ENCODE measurements at places on chromosomes 2 and 18.

DNA sequence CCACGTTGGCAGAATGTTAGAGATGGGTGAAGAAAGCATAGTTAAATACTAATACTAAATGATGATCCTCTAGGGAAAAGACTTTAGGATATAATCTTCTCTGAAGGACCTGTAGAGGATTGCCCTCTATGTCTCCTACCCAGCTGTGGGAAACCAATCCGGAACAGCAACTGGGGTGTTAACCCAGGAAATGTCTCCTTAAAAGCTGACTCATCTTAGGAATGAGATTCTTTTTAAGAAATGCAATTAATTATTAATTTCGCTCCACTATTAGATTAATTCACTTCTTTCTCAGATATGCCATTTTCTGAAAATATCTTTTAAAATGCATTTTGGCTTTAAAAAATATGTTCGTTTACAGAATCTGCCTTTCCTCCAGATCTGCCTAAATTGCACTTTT lies 7.4 kb downstream of the SCN3A start:
- DNase-seq, result no peak

DNA sequence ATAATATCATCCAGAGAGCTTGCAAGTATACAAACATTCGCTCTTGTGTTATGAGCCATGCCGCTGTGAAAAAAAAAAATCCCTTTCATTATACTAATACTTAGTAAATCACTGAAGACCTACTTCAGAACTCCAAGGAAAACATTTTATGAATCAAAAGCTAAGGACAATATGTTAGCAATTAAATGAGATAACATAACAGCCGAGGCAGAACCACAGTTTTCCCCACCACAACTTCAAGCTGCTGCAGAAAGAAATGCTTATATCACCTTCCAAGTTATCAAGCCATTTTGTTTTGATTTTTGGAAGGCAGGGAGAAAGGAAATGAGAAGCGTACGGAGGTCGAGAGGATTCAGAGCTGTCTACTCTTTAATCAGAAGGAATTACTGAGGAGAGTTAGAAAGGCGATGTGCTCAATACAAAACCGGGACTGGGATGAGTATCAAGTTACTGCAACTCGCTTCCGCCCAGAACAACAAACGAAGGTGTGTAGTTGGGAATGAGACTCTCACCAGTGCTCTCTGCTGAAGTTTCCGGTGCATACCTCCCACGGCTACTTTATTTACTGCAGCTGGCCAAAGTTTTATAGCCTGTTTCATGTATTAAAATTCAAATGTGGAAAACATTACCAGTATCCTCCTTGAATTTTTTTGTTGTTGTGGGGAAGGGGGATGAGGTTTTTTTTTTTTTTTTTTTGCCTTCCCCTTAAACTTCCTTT lies 292.2 kb upstream of the CCDC68 start:
- DNase-seq, result no peak

GRCh38 chr2:41965909-41966295 lies 81.9 kb upstream of the PKDCC start:
- peak; percentile 77 for DNase-seq

- no peak for DNase-seq
Measured at GRCh38 chr2:196955036-196955435, 28.5 kb upstream of the PGAP1 start.

DNA sequence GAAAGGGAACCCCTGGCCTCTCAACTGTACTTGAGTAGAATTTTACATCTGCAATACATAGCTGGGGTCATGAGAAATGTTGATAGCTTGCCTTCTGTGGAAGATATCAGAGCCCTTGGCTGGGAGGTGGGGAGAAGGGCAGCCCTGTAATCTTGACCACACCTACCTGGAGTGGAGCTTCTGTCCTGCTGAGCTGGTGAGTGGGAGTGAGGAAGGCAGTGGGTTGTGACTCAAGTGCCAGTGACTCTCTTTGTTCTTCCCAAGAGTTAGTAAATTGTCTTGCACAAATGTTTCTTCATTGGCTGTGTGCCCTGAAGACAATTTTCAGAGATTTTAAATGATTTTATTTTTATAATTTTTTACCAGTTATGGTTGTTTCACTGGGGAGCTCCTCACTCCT lies 277.3 kb downstream of the MBD5 start:
- DNase-seq, result no peak

DNA sequence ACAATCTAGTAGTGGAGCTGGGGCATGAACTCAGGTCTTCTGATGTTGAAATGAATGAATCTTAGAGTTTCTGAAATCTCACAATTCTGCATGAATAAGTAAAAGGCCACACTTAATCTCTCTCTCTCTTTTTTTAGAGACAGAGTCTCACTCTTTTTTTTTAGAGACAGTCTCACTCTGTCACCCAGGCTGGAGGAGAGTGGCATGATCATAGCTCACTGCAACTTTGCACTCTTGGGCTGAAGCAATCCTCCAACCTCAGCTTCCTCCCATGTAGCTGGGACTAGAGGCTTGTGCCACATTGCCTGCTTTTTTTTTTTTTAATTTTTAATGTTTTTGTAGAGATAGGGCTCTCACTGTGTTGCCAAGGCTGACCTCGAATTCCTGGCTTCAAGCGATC lies 68.9 kb upstream of the THOC1 start:
- no peak for DNase-seq

DNA sequence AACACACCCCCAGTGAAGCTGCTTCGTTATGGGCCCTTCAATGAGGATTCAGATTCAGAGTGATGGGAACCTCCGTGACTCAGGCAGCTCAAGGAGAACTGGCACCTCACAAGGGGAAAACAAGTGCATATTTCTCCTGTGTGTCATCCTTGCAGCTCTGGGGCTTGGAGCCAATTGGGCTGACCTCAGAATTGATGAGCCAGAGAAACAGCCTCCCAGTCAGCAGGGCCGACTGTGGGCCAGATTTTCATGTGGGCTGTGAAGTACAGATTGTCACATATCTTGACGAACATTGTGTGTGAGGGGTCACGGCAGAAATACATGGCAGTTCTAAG lies 189.6 kb upstream of the SP5 start:
- DNase-seq, result peak; percentile 96

- no peak for DNase-seq
Measured at GRCh38 chr2:33122726-33123125, 176.0 kb downstream of the LTBP1 start.

GRCh38 chr18:14961991-14962390 lies 214.0 kb downstream of the ANKRD30B start:
- DNase-seq, result no peak

- DNase-seq, result no peak
Measured at GRCh38 chr2:20164734-20165478, 60.0 kb downstream of the SDC1 start.

DNA sequence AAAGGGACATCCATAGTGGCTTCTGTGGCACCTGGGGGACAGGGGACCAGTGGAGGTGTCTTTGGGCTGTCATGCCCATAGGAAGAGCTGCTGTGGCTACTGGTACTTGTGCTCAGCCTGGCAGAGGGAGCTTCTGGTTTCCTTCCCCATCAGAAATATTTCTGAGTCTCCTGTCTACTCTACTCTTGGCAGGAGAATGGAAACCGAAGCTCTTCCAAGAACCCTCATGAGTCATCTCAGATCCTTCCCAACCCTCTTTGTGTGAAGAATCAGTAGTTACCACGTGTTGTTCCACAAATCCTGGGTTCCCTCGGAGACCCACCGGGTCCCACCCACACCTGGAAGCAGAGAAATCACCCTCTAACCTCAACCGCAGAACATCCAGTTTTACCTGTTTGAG lies 234.9 kb downstream of the FHOD3 start:
- no peak for DNase-seq

GRCh38 chr2:70948337-70949003 lies 12.8 kb downstream of the ATP6V1B1 start:
- DNase-seq, result peak; percentile 88

- no peak for DNase-seq
Measured at GRCh38 chr2:233692648-233693047, at the start of gene UGT1A6. UGT1A6 (plus strand) TSS chr2:233692890; CDS start chr2:233693005, 115 bp downstream.

- no peak for DNase-seq
Measured at GRCh38 chr2:46076875-46077274, 220.3 kb upstream of the EPAS1 start.

DNA sequence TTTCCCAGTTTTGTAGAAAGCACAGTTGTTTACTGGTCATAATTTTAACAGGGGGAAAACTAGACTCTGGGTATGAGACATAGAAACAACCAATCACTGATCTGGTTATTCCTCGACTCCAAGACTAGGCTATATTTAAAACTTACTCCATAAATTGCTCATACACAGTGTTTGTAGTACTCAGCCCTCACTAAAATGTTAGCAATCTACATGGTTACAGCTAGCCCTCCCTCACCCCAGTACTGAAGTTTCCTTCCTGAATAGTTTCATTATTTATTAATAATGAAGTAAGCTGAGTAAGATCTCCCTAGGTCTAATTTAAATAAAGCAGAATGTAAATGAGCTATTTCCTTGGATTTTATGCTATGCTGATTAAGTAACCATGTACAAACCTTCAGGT lies 275.1 kb downstream of the CDH20 start:
- DNase-seq, result no peak

DNA sequence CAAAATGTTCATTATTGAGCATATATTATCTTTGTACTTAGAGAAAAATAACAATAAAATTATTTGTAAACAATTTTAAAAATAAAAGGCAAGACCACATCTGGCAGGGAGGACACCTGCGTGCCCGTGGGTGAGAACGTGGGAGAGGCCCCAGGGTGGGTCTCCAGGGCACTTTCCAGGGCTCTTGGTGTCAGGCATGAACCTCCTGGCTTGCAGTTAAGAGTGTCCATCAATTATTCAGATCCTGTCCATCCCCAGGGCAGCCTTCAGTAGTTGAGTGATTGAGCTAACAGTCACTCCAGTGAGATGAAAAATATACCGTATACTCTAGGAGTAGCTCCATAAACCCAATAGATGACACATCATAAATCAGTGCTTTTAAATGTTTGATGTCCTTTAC lies 49.7 kb downstream of the TPO start:
- no peak for DNase-seq

DNA sequence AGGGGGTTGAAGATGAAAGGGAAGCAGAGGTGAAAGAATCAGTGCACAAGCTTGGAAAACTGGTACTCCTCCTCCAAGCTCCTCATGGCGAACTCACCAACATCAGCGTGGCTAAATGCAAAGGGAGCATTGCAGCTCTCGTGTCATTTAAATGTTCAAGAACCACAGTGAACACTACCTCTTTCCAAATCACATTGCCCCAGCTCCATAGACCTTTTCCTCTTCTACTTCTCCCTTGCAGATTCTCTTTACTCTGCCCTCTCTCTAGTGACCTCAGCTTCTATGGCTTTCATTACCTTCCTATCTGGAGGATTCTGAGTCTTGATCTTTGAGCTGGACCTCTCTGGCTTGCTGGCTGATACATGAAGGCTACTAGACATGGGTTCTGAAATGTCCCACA lies 14.3 kb downstream of the EPB41L3 start:
- no peak for DNase-seq

GRCh38 chr2:12382366-12382765 lies 334.4 kb upstream of the TRIB2 start:
- DNase-seq, result no peak

GRCh38 chr2:39932198-39932597 lies 153.1 kb upstream of the THUMPD2 start:
- no peak for DNase-seq

DNA sequence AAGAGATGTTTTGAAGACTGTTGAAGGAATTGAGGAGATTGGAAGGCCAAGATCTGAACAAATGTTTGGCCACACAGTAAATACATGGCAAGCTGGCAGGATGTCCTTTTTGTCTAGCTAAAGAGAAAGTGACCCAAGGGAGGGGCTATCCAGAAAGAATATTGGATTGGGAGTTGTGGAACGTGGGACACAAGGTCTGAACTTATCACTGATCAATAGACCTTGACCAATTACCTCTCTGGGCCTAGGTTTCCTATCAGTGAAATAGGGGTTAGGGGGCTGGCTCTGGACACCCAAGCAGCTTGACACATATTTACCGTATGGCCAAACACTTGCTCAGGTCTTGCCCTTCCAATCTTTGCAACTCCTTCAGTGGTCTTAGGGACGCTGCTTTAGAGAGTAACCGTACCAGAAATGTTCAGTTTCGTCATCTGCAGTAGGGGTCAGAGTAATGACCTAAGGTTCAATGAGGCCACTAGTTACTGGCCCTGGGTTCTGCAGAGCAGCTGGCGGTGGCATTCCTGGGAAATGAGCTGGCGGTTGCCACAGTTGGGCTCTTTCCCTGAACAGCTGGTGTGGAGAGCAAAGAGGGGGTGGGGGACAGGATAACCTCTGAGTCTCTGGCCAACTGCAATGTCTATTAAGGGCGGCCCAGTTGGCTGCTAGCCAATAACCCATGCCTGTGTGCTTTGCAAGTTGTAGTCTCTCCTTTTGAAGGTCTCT lies 70.1 kb upstream of the STPG4 start:
- peak; percentile 76 for DNase-seq

DNA sequence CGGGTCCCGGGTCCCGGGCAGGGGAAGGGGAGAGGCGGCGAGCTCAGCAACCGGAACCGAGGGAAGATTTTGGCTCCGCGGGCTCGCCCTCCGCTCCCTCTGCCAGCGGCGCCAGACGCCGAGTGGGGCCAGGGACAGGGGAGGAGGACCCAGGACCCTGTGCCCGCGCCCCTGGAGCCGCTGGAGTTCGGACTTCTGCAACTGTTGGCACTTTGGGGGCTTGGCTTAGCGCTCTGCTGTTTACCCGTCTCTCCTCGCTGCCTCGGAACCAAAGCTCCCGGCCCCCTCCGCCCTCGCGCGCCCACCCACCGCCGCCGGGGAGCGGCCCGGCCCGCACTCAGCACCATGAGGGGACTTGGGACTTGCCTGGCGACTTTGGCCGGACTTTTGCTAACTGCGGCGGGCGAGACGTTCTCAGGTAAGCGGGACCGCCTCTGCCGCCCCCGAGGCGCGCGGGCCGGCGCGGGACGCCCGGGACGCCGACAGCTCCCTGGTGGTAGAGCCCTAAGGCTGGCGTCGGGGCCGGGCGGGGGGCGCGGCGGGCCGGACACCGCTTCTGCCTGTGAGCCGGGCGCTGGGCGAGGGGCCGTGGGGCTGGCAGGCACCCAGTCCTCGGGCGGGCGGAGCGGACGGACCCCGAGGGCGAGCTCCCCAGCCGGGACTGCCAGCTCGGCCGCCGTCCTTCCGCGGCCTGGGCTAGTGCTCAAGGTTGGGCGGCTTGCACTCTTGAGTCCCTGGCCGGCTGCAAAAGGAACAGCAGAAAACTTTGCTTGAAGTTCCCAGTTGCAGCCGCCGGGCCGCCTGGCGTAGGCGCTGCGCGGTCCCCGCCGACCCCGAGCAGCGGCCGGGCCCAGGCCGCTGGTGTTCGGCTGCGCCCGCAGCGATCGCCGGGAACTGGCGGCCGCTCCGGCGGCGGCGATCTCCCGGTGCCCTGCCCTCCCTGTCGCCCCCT lies 634 bp downstream of the PTPRM start:
- peak; percentile 83 for DNase-seq

DNA sequence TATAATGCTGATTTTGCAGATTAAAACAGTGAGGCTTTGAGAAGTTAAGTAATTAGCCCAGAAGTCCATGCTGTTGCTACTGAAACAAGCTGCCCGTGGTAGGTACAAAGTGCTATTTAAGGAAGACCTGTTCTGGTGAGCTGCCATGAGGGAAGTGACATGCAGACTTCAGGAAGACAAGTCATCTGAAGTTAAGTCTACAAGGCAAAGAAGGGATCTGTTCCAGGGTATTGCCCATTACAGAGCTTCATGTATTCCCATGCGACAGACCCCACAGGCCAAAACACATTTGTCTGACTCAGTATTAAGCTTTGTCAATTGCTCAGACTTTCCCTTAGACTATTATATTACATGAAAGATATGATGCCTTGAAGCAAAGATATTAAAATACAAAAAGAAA lies 520.8 kb downstream of the FBXO15 start:
- DNase-seq, result no peak

Measured in sigmoid colon (tissue), 7 donors.